Cardiac fibroblast (primary cell): ENCODE measurements at places on chromosomes 6 and 20.

- DNase-seq: no peak
Observed at GRCh38 chr20:14726591-14726990, 389.2 kb upstream of the FLRT3 start.

- no peak for DNase-seq
Observed at GRCh38 chr20:45318948-45319347, 10.8 kb upstream of the MATN4 start.

DNA sequence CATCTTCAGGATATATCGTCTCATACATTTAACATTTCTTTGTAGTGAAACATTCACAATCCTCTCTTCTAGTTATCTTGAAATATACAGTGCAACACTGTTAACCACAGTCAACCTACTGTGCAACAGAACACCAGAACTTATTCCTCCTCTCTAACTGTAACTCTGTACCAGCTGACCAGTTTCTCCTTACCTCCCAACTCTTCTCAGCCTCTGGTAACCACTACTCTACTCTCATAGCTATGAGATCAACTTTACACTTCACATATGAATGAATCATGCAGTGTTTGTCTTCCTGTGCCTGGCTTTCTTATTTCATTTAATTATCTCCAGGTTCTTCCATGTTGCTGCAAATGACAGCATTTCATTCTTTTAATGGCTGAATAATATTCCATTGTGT, 337.6 kb downstream of the BTBD9 start:
- DNase-seq: no peak

- no peak for DNase-seq
Observed at GRCh38 chr6:14776307-14776706, 469.6 kb upstream of the JARID2 start.

- no peak for DNase-seq
Observed at GRCh38 chr6:43968110-43968965, 158.9 kb downstream of the MRPL14 start.

GRCh38 chr20:48776306-48776705, 51.5 kb downstream of the PREX1 start:
- peak; percentile 89 for DNase-seq
